ENCODE measurements at places on chromosomes 7 and 10.

- DNase-seq, result no peak
Observed at GRCh38 chr10:70462349-70462984, 16.1 kb upstream of the PALD1 start.

- no peak for DNase-seq
Observed at GRCh38 chr10:11798845-11799735, 24.1 kb upstream of the PROSER2 start.

GRCh38 chr7:100509231-100509630 lies 25.5 kb downstream of the NYAP1 start:
- no peak for DNase-seq

DNA sequence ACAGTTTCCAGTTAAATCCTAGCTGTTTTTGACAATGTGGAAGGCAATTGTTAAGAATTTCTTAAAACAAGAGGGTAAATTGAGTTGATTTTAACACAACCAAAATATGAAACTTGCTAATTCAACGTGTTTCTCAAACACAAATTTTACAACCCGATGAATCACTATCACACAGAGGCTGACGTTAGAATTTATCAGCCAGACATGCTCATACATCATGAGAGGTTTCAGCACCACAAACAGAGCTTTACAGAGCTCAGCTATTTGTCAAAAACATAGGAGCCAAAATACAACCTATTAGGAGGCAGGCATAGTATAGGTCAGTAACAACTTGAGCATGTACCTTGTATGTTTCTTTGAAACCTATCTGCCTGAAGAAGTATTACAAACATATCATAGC lies 36.1 kb downstream of the LRRN3 start:
- DNase-seq, result peak; percentile 3

DNA sequence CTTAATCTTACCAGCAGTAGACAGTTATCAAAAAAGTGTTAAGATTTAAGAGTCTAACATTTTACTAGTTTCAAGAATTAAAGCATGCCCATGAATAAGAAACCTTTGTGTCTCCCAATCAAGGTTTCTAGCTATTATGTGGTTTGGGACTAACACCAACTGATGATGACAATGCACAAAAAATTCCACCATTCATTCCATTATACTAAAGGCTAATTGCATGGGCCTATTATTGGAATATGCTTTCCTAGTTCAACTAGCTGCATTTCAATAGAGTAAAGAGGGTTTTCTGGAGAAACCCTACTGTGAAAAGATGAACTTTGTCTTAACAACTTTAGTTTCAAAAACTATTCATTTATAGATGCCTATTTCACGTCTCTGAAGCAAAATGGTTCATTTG lies 44.6 kb downstream of the UBE2H start:
- DNase-seq, result no peak

- DNase-seq, result no peak
Observed at GRCh38 chr10:79234391-79235315, 112.6 kb upstream of the PPIF start.

DNA sequence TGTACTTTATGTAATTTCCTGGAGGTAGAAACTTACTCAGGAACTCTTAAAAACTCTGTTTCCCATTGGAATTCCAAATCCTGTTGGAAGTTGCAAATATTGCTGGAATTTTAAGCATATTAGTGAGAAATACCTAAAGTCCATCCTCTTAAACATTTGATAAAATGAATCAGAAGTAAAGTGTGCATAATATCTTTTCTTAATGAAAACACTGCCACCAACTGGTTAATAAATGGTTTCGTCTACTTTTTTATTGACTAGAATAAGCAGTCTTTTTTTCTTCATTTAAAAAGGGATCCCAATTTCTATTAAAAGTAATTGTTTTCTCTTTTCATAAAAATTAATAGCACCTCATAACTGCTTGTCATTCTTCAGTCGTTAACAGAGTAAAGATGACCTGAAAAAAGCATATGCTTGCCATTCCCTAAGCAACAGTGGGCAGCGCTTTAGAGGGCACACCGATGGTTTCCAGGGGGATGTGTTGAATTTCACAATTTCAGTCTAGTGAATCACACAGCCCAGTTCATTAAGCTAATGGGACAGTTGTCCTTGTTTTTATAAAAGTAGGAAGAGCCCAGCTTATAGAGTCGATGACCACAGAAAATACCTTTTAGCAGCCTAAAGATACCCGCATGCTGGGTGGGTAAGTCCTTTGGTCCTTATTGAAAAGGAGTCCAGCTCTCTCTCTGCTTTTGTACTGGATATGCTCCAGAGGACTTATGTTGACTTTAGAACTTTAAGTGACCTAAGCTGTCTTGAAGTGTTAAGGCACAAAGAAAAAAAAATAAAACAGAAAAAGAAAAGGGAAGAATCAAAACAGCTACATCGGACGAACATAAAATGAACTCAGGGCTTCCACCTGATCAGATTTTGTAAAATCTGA lies 28.5 kb downstream of the NPS start:
- no peak for DNase-seq

- no peak for DNase-seq
Observed at GRCh38 chr7:12764458-12764891, 77.0 kb downstream of the ARL4A start.

GRCh38 chr10:120926611-120927010 lies 75.4 kb downstream of the WDR11 start:
- DNase-seq, result no peak

- DNase-seq, result no peak
Observed at GRCh38 chr10:77506517-77507200, 130.9 kb downstream of the KCNMA1 start.

GRCh38 chr10:91520661-91521060 lies 110.5 kb downstream of the HECTD2 start:
- DNase-seq, result no peak

- DNase-seq, result no peak
Observed at GRCh38 chr10:78250313-78251015, 216.8 kb downstream of the RPS24 start.

GRCh38 chr10:114420811-114421485 lies 16.6 kb upstream of the AFAP1L2 start:
- DNase-seq, result no peak

DNA sequence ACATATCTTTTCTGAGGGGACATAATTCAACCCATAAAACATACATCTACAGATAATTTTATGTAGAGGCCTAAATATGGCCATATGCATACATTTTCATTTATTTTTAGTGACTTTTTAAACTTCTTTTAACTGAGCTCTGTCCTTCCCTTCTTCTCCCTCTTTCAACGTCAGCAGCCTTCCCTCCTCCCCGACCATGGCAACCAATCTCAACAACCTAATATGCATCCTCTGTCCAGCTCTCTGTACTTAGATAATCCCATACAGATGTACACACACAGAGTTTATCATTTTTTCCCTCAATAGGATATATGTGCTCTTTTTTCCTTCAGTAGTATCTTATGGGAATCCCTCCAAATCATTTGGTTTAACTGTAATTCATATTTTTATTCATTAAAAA lies 94.3 kb downstream of the CCDC71L start:
- no peak for DNase-seq

DNA sequence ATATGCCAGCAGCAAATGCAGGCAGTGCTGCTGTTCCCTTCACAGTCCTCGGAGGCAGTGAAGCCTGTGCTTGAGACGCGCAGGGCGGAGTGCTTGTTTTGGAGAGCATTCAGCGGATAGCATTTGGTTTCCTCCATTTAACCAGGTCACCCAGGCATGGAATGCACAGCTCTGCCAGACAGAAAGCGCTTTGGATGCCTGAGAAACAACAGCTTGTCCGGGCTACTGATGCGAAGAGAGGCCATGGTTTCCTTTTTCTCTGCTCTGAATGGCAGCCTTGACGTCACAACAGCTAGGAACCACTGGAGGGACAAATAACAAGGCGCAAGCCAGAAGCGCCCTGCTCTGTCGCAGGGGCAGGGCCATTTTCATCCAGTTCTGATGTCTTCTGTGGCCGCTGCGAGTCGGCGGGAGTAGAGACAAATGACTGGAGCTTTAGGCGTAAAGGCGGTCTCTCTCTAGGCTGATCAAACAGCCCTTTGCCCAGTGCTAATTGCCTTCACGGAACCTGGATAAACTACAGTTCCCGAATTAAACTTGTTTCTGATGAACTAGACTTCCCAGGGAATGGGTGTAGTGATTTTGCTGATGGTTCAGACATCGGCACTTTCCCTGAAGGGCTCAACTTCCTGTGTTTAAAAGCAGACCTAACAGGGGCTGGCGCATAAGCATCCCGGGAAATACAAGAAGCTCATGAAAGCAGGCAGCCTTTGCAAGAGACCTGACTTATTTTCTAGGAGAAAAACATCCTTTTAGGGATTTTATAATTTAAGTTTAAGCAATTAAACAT lies 187.6 kb upstream of the KLF14 start:
- DNase-seq, result no peak

Data from hepatic stellate cell (primary cell).